ENCODE measurements at places on chromosomes 4 and X.

DNA sequence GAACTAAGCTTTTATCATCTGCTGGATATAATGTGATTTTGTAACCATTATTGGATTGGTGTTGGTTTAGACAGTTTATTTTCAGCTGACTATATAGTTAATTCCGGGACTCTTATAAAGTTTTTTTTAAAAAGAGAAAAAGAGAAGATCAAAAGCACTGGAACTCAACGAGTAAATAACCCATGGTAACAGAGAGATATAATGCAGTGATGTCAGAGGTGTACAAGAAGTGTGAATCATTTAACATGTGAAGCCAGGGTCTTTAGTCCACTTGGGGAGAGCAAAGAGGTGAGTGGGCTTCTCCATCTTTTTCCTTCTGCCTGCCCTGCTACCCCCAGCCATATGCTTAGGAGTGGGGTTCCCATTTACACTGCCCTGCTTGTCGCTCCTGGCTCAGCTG lies 3.2 kb downstream of the TMEM165 start:
- DNase-seq, result no peak

DNA sequence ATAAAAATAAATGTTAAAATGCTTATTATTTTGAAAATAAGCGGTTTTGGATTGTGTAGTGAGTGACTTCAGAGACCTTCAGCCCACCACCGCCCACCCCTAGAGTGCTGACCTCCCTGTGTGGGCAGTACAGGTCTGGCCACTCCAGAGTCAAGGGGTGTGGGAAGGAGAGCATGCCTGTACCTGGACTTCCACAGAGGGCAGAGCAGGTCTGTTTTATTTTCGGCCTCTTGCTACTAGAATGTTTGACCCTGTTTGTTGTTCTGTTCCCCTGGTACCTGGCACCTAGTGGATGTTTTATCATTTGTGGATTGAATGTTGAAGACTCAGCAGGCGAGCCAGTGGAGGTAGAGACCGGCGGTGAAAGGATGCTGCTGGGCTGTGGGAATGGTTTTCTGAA lies 14.3 kb downstream of the PIGG start:
- DNase-seq, result no peak

DNA sequence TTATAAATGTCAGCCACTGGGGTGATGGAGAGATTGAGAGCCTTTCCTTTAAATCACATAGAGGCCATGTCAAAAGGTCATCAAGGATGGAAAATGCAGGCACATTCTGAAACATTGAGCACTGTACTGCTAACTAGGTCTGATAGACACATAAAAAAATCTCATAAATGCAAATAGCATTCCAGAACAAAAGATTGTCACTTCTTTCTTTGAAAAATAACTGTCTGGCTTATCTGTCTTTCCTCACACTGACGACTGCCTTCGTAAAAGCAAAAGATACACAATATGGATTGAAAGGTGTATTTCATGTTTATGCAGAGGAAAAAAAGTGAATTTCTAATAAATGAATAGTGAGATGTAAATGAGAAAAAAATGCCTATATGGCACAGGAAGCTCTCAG lies 59.9 kb downstream of the PABPC4L start:
- DNase-seq, result no peak

DNA sequence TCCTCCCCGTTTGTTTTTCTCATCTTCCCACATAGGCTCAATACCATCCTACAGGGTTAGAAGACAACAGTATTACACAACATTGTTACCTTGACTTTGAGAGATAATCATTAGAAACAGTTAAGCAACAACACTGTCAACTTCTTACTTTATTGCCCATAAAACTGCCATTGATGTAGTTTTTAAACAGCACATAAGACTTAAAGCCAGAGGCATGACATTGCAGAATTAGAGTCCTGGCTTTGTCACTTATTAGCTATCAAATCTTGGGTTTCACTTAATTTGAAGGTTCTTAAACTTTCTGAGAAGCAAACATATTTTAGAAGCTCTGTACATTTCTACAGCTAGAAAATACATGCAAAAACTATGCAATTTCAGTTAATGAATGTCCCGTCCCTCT lies 41.8 kb downstream of the EIF4E start:
- no peak for DNase-seq

- no peak for DNase-seq
Measured at GRCh38 chr4:174256277-174256713, 27.2 kb downstream of the FBXO8 start.

DNA sequence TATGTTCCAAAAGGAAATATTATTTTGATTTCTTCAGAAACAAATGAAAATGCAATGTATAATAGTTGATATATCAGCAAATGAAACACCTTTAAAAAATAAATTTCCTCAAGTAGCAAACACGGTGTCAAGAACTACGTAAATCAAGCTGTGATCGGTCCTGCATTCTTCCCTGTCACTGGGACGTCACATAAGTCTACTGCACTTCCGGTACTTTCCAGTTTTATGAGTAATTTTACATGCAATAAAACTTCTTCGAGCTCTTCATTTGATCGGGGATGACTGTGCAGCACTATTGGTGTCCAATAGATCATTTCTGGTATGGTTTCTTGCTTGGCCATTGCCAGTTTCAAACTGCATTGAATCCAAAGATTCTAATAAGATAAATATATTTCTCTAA lies 114.0 kb upstream of the VEGFC start:
- no peak for DNase-seq

- no peak for DNase-seq
Measured at GRCh38 chr4:182978152-182978827, 61.1 kb upstream of the DCTD start.

DNA sequence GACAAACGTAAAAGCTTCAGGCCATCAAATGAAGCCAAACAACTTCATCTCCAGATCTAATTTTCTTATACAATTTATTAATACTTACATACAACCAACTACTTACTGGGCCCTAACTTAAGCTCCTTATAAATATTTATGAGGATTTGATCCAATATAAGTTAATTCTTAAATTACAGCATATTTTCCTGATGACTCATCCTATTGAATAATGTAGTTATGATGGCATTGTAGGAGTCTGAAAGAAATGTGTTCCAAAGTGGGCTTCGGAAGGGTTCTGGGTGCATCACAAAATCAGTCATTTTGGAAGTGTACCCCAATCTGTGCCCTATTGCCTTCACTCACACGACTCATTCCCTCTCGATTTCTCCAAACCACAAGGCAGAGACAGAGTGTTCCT lies 455.1 kb upstream of the CTSO start:
- no peak for DNase-seq

DNA sequence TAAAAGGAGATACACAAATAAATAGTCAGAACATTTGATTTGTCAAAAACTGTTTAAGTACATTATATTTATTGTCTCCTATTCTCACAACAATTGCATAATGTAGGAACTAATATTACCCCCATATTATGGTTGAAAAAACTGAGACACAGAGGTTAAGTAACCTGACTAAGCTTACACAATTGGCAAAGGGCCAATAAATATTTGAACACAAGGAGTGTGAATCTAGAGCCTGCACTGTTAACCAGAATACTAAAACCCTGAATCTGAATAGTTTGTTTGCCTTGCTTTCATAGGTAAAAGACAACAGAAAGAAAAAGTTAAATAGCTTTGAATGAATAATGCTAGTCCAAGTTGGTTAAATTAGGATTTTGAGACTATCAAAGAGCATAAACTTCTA lies 55.2 kb downstream of the IL13RA2 start:
- DNase-seq, result no peak

- DNase-seq, result no peak
Measured at GRCh38 chr4:84901173-84901572, 65.3 kb downstream of the WDFY3 start.

GRCh38 chr4:147533331-147533730 lies 52.4 kb downstream of the EDNRA start:
- DNase-seq, result no peak

DNA sequence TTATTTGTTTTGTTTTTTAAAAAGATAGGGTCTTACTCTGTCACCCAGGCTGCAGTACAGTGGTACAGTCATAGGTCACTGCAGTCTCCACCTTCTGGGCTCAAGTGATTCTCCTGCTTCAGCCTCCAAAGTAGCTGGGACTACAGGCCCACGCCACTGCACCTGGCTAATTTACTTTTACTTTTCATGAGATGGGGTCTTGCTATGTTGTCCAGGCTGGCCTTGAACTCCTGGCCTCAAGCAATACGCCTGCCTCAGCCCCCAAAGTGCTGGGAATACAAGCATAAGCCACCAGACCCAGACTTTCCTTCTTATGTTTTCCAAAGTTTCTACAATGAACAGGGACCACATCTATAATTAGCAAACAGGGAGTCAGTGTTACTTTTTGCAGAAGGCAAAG lies 37.9 kb upstream of the MXD4 start:
- no peak for DNase-seq

DNA sequence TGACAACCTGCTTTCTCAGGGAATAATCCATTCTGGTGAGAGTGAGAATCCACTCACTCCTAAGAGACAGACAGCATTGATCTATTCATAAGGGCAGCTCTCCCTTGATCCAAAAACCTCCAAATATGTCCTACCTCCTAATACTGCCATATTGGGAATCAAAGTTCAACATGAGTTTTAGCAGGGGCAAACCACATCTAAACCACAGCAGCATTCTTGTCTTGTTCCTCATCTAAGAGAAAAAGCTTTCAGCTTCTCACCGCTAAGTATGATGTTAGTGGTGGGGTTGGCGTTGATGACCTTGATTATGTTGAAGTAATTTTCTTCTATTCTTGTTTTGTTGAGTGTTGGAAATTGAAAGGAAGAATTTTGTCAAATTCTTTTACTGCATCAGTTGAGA lies 69.6 kb downstream of the SERTM2 start:
- no peak for DNase-seq

- peak; percentile 36 for DNase-seq
Measured at GRCh38 chr4:176538217-176538925, 218.6 kb downstream of the SPCS3 start.

DNA sequence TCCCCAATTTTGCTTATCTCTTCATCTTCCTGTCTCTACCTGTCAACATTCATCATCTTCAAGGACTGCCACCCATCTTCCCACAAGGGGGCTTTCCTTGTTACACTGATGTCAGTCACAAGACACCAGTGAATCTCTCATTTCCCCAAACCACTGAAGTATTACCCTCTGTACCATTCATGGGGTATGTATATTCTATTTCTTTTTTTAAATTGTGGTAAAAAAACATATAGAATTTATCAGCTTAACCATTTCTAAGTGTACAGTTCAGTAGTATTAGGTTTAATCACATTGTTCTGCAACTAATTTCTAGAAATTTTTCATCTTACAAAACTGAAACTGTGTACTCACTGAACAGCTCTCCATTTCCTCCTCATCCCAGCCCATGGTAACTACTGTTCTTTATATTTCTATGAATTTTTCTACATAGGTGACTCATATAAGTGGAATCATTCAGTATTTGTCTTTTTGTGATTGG lies 98.6 kb downstream of the LARP7 start:
- DNase-seq, result no peak

GRCh38 chrX:72255445-72255844 lies 16.6 kb upstream of the ERCC6L start:
- DNase-seq, result no peak

All from T1000 (cell line).